Thymus (tissue), 14 donors: ENCODE measurements at places on chromosomes 1 and 21.

GRCh38 chr1:33302325-33302724 lies 18.6 kb downstream of the A3GALT2 start:
- no peak overlapping the region for H3K4me3 ChIP-seq
- H3K27ac ChIP-seq, result no peak overlapping the region
- peaks cover 9% of the 10 kb centered on the region for H3K4me1 ChIP-seq
- DNase-seq, result no peak
- peaks cover 12% of the 10 kb centered on the region for H3K36me3 ChIP-seq

DNA sequence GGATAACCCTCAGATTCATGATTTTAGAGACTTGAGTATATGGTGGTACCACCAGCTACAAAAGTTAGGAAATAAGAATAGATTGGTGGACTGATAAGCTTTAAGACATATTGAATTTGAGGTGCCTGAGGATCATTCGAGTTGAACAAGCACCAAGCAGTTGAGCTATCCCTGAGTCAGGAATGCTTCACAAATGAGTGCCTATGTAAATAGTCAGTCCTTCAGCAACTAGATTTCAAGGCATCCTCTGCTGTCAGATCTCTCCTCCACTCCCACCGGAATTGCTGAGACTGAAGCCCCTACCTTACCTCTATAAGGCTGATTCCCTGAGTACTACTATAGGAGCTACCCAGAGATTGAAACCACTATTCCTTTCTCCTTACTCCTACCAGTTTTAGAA lies 7.1 kb downstream of the BTF3L4 start:
- H3K27ac ChIP-seq, result no peak overlapping the region
- no peaks in the 10 kb centered on the region for H3K4me1 ChIP-seq
- DNase-seq, result no peak
- H3K36me3 ChIP-seq, result peaks cover 63% of the 10 kb centered on the region

DNA sequence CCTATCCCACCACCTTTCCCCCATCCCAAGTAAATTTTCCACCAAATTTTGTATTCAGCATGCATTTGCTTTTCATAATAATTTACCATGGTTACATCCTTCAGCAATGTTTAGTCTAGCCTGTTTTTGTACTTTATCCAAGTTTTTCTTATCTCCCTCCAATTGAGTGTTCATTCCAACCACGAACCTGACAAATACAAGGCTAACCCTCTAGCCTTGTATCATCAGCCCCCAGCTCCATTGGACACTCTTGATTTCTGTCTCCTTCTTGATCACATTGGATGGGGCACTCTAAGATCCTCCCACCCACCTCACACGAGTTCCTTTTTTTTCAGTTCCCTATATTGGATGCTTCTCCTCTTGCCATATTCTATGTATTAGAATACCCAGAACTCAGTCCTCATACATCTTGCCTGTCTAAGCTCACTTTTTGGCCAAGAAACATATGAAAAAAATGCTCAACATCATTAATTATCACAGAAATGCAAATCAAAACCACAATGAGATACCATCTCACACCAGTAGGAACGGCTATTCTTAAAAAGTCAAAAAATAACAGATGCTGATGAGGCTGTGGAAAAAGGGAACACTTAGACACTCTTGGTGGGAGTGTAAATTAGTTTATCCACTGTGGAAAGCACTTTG lies 40.5 kb upstream of the SLC35F3 start:
- H3K27me3 ChIP-seq, result no peaks in the 10 kb centered on the region
- H3K27ac ChIP-seq, result no peak overlapping the region
- DNase-seq, result no peak
- H3K36me3 ChIP-seq, result no peaks in the 10 kb centered on the region

DNA sequence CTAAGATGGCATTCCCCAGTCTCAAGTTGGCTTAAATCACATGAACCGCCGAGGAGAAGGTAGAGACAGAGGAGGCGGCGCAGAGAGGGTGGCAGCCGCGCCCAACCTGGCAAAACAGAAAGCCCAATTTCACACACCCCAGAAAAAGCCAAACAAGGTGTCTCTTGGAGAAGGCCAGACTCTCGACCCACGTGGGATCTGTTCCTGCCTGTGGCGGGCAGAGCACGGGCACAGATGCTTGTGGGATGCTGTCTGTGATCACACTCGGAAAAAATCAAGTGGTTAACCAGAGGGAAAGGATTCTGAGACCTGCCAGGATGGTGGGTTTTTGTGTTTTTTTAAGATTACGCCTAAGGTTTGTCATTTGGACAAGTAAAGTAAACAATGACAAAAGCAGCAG lies 80.7 kb downstream of the MRPL37 start:
- peaks cover 48% of the 10 kb centered on the region for H3K36me3 ChIP-seq
- H3K4me1 ChIP-seq, result peaks cover 35% of the 10 kb centered on the region
- H3K4me3 ChIP-seq, result no peak overlapping the region

DNA sequence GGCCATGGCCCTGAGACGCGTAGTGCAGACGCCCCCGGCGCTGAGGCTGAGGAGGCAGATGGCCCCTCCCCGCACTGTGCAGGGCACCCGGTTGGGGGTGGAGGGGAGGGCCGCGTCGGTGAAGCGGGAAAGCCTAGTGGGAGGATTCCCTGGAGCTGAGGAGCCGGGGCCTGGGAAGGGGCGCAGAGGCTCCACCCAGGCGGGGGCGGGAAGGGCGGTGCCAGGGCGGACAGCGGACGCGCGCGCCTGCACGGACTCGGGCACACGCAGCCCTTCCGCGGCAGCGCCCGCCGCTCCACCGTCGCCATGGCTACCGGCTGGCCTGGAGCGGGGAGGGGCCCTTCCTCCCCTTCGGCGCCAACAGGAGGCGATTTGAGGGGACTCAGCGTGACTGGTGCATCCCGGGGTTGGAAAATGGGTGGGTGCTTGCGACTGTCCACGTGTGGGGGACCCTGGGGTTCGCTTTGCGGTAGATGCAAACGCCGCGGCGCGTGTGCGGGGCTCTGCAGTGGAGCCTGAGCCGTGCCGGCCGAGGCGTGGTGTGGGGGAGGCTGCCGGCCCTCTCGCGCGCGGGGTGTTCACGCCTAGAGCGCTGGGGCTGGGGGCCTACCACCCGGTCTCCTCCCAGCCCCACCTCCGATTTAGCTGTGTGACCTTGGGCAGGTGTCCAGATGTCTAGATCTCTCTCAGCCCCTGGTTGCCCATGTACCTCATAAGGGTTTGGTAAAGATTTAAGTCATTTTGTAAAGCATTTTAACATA lies 35.1 kb downstream of the PTPRF start:
- H3K4me3 ChIP-seq, result peak overlapping the region; percentile 46
- no peak for DNase-seq
- no peak overlapping the region for H3K27ac ChIP-seq
- H3K36me3 ChIP-seq, result no peaks in the 10 kb centered on the region

- H3K4me3 ChIP-seq, result no peak overlapping the region
- H3K27ac ChIP-seq, result no peak overlapping the region
- no peaks in the 10 kb centered on the region for H3K27me3 ChIP-seq
- no peaks in the 10 kb centered on the region for H3K36me3 ChIP-seq
These were observed 38.9 kb downstream of the RTCA start for GRCh38 chr1:100304921-100305320.

- no peak overlapping the region for H3K27ac ChIP-seq
- no peak for DNase-seq
- peaks cover 88% of the 10 kb centered on the region for H3K4me1 ChIP-seq
- no peaks in the 10 kb centered on the region for H3K36me3 ChIP-seq
- H3K27me3 ChIP-seq, result no peaks in the 10 kb centered on the region
These were observed 75.9 kb upstream of the LYST start for GRCh38 chr1:235942625-235942934.

GRCh38 chr1:77081834-77082233 lies 137.4 kb downstream of the PIGK start:
- no peaks in the 10 kb centered on the region for H3K4me1 ChIP-seq
- no peaks in the 10 kb centered on the region for H3K27me3 ChIP-seq
- no peak for DNase-seq
- no peak overlapping the region for H3K4me3 ChIP-seq
- H3K36me3 ChIP-seq, result no peaks in the 10 kb centered on the region

GRCh38 chr1:165143437-165144065 lies 213.0 kb downstream of the LMX1A start:
- DNase-seq, result peak; percentile 12
- no peaks in the 10 kb centered on the region for H3K4me1 ChIP-seq
- no peak overlapping the region for H3K27ac ChIP-seq
- H3K27me3 ChIP-seq, result no peaks in the 10 kb centered on the region

- peaks cover 10% of the 10 kb centered on the region for H3K27me3 ChIP-seq
- no peak for DNase-seq
- H3K4me3 ChIP-seq, result no peak overlapping the region
- no peak overlapping the region for H3K27ac ChIP-seq
- H3K36me3 ChIP-seq, result no peaks in the 10 kb centered on the region
- H3K4me1 ChIP-seq, result no peaks in the 10 kb centered on the region
These were observed 90.5 kb downstream of the VWA5B1 start for GRCh38 chr1:20381045-20381641.

DNA sequence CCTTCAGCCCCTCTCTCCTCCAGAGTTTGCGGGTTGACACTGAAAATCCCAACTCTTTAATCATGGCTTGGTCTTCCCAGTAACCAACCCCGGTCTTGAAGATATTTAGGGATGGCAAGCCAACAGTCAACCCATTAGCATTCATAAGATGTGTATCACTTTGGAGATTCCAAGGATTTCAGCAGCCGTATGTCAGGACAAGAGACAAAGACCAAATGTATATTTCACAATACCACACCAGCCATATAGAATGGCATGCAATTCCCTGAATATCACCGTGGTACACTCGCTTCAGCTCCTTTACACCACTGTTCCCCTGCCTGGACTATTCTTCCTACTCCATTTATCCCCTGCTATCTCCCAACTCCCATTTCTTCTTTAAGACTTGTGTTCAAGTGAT lies 109.2 kb downstream of the CSMD2 start:
- H3K4me3 ChIP-seq, result no peak overlapping the region
- DNase-seq, result no peak
- no peaks in the 10 kb centered on the region for H3K36me3 ChIP-seq

DNA sequence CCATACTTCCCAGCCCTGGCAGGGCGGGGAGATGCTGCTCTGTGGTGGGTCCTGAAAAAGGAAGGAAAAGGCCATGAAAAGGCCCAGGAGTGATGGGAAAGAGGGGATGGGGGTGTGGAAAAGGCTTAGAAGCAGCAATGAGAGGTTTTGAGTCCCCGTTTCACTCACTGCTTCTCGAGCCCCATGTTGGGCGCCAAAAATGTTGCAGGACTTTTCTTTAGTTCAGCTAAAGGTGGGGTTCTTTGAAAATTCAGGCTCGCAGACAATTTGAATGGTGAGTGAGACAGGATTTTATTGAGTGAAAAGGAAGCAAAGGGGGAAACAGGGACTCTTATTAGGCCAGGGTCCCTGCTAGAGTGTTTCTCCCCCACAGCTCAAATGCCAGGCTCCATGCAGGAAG lies 93.1 kb downstream of the MRPS6 start:
- no peak overlapping the region for H3K4me3 ChIP-seq
- no peaks in the 10 kb centered on the region for H3K27me3 ChIP-seq
- no peaks in the 10 kb centered on the region for H3K36me3 ChIP-seq
- no peak for DNase-seq

DNA sequence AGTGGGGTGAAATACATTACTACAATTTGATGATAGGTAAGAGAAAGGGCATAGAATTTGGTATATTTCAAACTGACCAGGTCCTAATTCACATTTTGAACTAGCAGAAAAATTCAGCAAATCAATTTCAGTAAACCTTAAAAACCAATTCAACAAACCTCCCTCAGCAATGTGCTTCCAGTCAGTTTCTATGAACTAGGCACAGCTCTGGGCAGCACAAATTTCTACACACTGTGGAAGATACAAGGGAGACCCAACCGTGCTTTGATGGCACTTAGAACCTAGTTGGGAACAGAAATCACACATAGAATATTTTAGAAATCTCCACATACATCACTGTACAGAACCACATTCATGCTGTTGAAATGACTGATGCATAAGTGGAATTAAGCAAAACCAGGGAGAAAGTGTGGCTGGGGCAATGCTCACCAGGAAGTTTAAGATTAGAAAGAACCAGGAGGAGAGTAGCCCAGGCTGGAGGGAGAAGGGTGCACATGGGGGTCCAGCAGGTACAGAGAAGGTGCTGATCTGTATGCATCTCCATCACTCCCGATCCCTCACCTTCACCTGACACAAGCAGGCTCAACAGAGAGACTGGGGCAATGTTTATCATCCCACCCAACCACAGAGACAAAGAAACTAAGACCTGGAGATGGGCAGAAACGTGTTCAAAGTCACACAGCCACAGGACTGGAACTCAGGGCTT lies 14.8 kb downstream of the C1orf226 start:
- H3K4me1 ChIP-seq, result no peaks in the 10 kb centered on the region
- no peaks in the 10 kb centered on the region for H3K27me3 ChIP-seq

GRCh38 chr1:39990428-39990827 lies 35.5 kb downstream of the MFSD2A start:
- no peaks in the 10 kb centered on the region for H3K27me3 ChIP-seq
- no peak overlapping the region for H3K4me3 ChIP-seq
- H3K27ac ChIP-seq, result no peak overlapping the region
- no peaks in the 10 kb centered on the region for H3K4me1 ChIP-seq

- H3K27me3 ChIP-seq, result peaks cover 42% of the 10 kb centered on the region
- DNase-seq, result no peak
- peaks cover 33% of the 10 kb centered on the region for H3K36me3 ChIP-seq
These were observed 14.4 kb downstream of the NOC2L start for GRCh38 chr1:944341-945325.

DNA sequence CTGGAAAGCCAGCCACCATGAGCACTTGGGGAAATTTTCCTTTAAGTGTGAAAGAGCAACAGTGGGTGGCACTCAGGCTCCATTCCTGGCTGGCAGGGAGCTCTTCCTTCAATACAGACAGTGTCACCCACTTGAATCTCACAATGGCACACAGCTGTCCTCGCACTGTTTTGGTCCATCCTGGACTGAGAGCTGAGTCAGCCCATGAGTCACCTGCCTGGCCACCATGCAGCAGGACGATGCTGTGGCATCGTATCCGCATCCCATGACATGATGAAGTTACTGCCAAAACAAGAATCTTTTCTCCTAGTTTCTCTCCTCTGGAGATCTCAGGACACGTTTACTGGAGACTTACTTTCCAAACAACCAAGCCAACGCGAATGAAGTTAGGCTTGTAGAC lies 6.0 kb downstream of the TMPRSS2 start:
- H3K27me3 ChIP-seq, result peaks cover 24% of the 10 kb centered on the region
- no peak for DNase-seq
- no peaks in the 10 kb centered on the region for H3K4me1 ChIP-seq
- no peak overlapping the region for H3K27ac ChIP-seq

GRCh38 chr1:164765557-164765956 lies 206.6 kb downstream of the PBX1 start:
- H3K36me3 ChIP-seq, result no peaks in the 10 kb centered on the region
- H3K4me1 ChIP-seq, result peaks cover under 1% of the 10 kb centered on the region
- H3K4me3 ChIP-seq, result no peak overlapping the region
- H3K27me3 ChIP-seq, result no peaks in the 10 kb centered on the region
- DNase-seq, result no peak

DNA sequence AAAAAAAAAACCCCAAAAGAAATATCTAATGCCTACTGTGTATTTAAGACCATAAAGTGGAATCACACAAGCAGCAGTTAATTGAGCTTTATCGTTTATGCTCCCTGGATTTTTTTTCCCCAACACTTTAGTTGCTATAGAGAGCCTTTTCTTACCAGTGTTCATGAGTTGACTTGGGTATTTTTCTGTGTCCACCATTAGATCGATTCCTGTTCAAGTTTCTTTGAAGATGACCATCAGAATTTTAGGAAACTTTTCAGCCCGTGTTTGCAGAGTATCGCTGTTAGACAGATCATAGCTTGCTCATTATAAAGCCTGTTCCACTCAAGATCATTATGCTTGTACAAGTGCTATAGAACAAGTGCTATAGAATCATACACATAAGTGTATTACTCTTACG lies 1.5 kb downstream of the RALGPS2 start:
- H3K27ac ChIP-seq, result peak overlapping the region; percentile 86
- peaks cover 3% of the 10 kb centered on the region for H3K36me3 ChIP-seq
- H3K27me3 ChIP-seq, result no peaks in the 10 kb centered on the region
- H3K4me3 ChIP-seq, result peak overlapping the region; percentile 93
- no peak for DNase-seq
